ENCODE measurements at places on chromosomes 16 and 17.

DNA sequence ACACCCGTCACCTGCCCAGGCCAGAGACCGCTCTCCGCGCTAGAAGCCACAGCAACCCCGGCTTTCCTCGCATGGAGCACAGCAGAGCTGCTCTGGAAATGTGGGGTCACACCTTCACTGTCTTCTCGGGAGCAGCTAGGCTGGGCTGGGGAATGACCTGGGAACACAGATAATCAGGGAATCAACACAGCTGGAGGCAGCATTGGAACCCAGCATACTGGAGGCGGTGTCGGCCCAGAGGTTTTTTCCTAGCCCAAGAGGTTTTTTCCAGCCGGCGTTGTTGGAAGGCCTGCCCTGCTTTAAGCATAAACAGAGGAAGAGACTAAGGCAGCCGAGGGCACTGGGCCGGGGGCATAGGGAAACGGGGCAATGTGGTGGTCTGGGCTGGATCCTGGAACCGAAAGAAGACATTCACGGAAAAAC is 791 bp upstream of the PLD6 start:
- no peak for DNase-seq

- no peak for DNase-seq
These were observed 10.8 kb upstream of the GCSH start for GRCh38 chr16:81106826-81107503.

DNA sequence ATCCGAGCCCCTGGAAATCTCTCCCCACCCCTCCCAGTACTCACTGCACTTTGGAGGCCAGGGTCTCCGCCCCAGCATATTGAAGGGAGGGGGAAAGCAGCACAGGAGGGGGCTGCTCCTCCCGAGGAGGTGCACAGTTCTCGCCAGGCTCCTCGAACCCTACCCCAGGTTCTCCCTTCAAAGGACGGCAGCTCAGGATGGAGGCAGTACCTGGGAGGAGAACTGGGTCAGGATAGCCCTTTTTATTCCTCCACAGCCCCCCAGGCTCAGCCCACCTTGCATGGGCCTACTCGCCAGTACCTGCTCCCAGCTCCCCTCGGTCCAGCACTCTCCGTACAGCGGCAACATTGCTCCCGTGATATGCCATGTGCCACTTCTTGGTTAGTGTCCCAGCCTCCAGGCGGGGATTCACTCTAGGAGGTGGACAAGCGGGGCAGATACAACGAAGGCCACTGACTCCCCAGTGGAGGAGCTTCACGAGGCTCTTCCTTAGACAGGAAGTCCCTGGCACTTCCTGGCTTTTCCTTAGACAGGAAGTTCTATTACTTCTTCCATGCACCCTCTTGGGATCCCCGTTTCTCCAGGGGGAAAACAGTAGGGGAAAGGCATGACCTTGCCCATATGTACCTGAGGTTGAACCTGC is 2.1 kb upstream of the GPS2 start:
- DNase-seq = no peak

GRCh38 chr17:70040336-70040735 is 34.7 kb upstream of the KCNJ16 start:
- no peak for DNase-seq

- no peak for DNase-seq
These were observed 267.2 kb upstream of the CDH5 start for GRCh38 chr16:66099306-66099705.

- no peak for DNase-seq
These were observed 3.0 kb downstream of the TP53I13 start for GRCh38 chr17:29571486-29571882.

GRCh38 chr17:40112718-40113109 is 9.1 kb upstream of the MSL1 start:
- no peak for DNase-seq

DNA sequence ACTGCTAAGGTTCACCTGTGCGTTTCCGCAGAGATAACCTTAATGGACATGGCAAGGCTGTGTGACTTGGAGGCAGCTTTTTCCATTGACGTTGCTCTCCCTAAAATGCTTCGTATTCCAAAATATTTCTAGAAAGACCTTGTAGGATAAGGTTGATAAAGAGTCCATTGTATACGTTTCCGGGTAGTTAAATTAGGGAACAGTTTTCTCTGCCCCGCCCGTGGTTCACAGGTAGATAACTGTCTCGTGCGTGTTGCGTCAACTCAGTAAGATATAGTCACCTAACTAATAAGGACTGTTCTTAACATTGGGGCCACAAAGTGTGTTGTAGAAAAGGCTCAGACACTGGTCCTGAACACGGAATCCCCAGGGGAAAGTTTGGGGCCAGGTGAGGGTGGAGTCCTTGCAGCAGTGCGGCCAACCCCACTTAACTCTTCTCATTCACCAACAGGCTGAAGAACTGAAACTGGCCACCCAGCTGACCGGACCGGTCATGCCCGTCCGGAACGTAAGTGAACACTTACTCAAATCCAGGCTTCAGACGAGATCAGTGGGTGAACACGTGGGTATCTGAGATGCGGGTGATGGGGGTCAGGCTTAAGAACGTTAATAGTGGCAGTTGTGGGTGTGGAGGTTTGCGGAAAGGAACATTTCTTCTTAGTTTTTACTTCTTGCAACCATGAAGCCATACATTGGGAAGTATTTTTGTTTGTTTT is 1.6 kb downstream of the RPL13 start:
- peak; percentile 10 for DNase-seq

DNA sequence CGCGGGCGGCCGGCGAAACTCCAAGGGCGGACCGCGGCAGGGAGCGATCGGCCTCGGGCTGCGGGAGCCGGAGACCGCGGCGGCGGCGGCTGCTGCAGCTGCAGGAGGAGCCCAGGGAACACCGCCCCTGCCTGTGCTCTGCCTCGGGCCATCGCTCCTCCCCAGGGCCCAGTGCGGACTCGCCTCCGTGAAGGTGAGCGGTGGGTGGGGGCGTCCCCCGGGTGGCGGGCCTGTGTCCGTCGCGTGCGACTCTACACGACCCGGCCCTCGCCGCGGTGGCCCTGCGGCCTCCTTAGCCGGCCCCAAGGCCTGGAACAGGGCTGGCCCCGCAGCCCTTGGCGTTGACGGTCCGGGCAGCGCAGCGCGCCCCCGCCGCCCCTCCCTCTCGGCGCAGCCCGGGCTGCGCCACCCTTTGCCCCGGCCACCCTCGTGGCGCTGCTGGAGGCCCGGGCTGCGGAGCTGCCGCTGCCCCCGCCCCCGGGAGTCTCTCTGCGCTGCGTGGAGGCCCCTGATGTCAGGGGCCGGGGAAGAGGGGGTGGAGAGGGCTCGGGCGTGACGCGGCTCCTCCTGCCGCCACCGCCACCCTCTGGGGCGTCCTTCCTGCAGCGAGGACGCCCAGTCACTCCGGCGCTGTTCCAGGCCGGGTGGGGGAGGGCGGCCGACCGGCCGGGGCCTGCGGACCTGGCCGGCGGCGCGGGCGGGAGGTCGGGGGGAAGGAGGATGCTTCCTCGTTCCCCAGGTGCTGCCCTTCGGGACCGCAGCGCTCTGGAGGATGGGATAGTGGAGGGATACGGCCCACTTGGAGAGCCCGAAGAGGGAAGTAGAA is 485 bp downstream of the DYNLL2 start:
- DNase-seq = peak; percentile 76

DNA sequence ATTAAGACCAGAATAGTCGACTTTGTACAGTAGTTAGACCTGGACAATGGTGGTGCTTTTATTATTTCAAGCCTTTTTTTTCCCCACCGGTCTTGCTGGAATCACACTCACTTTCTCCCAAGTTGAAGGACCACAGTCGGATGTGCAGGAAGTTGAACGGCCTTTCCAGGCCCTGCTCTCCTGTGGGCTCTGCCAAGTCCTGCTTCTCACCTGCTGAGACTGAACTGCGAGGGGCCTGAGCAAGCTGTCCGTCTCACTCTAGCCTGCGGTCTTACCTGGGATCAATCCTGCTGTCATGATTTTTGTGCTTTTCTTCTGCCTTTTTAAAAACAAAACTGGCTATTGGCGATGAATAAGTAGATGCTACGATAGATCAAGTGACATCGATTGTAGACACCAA is 1.3 kb downstream of the TLCD3A start:
- no peak for DNase-seq

DNA sequence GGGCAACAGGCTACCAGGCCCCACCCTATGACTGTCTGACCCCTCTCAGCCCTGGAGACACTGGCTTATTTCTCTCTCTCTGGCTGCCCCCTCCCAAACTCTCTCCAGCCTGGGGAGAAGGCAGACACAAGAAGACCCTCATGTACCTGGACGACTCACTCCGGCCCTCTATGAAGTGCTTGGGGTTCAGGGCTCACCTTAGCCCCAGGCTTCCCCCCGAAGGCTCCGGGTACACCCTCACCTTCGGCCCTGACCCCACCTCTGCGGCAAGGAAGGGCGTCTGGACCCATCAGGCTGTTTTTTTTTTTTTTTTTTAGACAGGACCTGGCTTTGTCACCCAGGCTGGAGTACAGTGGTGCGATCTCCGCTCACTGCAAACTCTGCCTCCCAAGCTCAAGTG is 906 bp upstream of the CARMIL2 start:
- DNase-seq = no peak

DNA sequence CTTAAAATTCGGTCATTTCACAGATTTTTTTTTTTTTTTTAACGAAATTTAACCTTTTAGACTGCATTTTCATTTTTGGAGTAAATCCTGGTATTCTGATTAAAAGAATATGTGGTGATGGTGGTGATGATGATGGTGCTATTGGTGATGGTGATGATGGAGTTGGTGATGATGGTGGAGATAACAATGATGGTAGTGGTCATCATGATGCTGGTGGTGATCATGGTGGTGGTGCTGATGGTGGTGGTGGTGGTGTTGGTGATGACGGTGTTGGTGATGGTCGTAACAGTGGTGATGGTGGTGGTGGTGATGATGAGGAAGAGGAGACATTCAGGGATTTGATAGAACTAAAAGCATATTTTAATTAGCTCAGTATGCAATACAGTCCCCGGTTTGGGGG is 84.0 kb downstream of the TNRC6C start:
- no peak for DNase-seq

DNA sequence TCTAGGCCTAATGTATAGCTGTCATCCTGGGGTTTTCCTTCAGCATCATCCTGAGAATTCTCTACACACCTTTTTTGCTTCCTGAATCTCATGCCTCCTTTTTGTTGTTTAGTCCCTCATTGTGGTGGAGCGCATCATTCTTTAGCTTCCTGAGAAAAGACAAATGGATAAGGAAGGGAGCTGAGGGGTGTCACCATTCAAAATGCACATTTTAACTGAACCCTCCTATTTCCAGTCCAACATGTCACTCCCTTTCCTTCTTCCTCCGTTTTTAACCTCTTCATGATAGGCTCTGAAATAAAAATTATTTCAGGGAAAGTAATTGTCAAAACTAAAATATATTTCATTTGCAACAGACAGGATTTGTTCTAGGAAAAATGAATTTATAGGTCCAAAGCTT is 39.7 kb upstream of the GNAO1 start:
- DNase-seq = no peak

- DNase-seq = no peak
These were observed 4.8 kb upstream of the GOSR1 start for GRCh38 chr17:30472238-30472890.

DNA sequence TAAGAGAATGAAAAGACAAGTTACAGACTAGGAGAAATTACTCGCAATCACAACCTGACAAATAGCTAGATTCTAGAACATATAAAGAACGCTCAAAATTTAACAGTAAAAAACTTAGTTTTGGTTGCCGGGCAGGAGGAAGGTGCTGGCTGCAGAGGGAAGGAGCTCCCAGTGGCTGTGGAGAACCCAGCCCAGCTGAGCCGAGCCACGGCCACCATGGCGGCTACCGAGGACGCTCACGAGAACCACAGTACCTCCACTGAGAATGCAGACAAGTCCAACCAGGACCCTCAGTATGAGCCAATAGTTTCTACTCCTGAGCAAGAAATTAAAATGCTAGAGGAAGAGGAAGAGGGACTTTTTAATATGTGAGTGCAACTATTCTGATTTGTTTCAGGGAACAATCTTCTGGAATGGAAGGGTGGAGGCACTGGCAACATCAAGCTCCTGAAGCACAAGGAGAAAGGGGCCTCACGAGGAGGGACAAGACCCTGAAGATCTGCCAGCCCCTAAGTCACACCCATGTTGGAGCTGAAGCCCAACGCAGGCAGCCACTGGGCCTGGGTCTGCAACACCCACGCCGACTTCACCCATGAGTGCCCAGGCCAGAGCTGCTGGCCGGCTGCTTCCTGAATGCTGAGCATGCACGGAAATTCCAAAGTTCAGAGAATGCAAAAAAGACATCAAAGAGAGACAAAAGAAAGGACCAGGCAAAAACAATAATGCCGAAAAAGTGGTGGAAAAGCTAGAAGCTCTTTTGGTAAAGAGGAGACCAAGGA is 55.0 kb downstream of the DNAH17 start:
- DNase-seq = no peak

DNA sequence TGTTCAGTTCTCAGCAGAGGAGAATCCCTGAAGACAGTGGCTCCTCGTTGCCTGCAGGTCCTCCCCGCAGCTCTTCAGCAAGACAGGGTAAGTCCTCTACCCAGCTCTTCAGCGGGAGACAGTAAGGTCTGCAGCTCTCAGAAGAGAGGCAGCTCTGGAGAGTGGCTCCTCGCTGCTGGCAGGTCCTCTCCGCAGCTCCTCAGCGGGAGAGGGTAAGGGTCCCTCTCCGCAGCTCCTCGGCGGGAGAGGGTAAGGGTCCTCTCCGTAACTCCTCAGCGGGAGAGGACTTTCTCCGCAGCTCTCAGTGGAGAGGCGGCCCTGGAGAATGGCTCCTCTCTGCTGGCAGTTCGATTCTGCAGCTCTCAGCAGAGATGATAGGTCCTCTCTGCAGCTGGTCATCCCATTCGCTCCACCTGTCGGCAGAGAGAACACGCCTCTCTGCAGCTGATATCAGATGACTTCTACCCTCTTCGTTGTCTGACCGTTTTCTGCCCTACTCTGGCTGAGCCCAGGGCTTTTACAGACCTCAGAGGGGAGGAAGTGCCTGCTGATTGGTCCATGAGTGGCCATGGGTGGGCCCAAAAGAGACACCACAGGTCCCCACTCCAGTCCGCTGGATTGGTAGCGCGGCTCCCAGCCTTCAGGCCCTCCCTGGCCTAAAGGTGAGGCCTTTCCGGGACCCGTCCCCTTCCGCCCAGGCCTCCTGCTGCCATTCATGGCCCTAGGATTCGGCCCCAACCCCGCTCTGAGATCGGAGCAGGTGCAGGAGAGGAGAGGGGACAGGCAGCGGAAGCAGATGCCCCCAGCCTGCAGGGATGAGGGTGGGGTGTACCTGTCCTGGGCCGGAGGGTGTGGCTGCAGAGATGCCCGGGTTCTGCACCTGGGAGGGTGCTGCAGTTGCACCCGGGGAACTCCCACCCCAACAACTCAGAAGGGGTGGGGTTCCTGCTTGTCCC is 11.9 kb upstream of the SHCBP1 start:
- DNase-seq = no peak
